Hindlimb muscle (tissue), 1 donor: ENCODE measurements at places on chromosomes 5 and 9.

GRCh38 chr5:177402271-177403043 lies 2.0 kb upstream of the PFN3 start:
- DNase-seq, result no peak

GRCh38 chr5:72465601-72466563 lies 41.3 kb downstream of the ZNF366 start:
- no peak for DNase-seq

DNA sequence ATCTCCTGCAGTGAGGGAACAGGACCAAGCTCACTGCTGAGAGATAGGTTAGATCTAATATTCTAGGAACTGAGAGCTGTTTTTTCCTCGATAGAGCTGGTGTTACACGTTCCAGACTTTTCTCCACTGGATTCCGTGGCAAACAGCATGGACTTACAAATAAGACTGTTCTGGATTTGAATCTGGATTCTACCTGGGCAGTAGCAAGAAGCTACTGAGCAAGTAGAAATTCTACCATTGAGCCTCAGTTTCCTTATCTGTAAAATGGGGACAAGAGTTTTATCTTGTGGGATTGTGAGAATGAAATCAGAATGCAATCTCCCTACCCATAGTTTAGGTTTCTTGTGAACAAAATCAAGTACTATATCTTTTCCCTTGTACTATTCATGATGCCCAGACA lies 238.7 kb upstream of the TRIM32 start:
- DNase-seq, result no peak

DNA sequence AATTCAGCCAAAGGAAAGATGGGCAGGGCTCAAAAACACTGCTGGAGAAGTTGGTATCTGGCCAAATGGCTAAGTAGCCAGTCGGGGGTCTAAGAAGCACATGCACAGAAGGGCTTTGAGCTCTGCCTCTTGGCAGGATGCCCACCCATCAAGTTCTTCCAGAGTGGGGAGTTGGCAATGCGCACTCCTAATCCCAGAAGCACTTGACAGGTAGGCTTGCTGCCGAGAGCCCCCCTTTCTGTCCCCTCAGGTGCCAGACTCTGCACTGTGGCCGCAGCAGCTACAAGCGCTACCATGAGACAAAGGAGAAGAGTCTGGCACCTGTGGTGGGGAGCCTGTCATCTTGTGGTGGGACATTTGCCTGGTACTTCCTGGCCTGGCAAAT lies 252.9 kb upstream of the SLC24A2 start:
- no peak for DNase-seq

GRCh38 chr9:132487351-132487791 lies 77.4 kb downstream of the CFAP77 start:
- no peak for DNase-seq

DNA sequence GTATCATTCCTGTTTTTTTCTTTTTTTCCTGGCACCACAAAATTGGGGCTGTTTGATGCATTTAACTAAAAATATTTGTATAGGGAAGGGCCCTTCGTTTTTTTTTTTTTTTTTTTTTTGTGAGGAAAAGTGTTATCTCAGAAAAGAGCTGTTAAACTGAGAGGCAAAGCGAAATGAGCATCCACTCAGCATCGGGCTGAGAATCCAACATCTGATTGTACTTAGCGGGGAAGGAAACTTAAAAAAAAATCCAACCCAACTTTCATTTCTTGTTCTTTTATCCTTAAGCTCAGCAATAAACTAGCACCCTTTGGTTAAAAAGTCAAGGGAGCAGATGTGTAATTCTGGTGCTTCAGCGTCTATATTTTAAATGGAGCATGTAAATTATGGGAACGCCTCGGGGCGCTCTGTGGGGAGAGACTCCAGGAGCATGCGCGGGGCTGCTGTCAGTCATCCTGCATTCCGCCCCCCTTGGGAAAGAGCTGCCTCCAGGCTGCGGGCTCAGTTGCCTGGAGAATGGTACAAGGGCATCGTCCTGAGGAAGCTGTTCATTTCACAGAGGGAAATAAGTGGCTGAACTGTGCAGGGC lies 33.3 kb downstream of the DMRT2 start:
- peak; percentile 60 for DNase-seq

DNA sequence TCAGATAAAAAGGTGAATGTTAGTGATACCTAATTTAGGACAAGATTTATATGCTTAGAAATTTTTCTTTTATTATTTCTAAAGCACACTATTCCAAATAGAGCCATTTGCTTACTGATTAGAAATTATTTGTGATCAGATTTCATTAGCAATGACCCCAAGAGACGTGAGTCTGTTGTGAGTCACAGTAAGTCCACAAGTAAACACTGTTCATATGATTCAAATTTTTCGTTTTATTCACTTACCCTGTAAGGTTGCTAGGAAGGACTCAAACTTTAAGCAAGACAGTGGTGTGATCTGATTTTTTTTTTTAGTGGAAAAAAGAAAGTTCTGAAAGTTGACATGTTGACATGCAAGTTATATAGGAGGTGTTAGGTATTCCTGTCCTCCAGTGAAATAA lies 1.2 kb downstream of the CARD6 start:
- DNase-seq, result no peak

GRCh38 chr9:99690573-99690972 lies 131.1 kb upstream of the NR4A3 start:
- no peak for DNase-seq

- DNase-seq, result no peak
Measured at GRCh38 chr9:130427326-130427725, 17.4 kb upstream of the ASS1 start.

DNA sequence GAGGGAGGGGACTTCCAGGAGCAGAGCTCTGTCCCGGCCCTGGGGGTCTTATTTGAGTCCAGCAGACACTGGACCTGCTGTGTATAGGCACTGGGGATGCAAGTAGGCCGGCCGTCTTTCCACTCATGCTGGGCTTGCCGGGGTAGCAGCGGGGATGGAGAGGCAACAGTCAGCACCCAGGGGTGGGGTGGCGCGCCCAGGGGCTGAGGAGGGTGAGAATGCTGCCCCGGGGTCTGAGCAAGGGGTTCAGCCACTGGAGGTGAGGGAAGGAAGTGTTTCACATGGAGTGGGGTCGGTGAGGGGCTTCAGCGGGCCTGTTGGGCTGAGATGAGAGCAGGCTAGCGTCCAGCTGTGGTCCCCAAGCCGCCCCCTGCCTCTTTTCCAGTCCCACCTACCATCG lies 88.8 kb downstream of the HMCN2 start:
- DNase-seq, result no peak

- no peak for DNase-seq
Measured at GRCh38 chr5:135602882-135603721, 24.3 kb upstream of the CXCL14 start.

DNA sequence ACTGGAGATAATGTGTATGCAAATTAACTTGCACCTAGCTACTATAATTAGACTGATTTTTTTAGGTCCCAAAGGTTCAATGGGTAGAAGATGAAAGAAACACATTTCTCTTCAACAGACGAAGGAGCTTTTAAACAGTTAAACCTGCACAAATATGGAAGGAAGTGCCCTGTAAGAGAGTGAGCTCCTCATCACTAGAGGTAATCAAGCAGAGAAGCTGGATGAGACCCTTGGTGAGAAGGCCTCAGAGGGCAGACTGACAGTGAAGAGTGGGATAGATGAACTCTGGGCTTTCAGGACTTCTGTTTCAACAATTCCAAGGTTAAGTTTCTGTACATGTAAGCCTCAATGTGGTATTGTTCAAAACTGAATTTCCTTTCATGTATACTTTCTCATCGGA lies 23.2 kb downstream of the PTPN3 start:
- no peak for DNase-seq

DNA sequence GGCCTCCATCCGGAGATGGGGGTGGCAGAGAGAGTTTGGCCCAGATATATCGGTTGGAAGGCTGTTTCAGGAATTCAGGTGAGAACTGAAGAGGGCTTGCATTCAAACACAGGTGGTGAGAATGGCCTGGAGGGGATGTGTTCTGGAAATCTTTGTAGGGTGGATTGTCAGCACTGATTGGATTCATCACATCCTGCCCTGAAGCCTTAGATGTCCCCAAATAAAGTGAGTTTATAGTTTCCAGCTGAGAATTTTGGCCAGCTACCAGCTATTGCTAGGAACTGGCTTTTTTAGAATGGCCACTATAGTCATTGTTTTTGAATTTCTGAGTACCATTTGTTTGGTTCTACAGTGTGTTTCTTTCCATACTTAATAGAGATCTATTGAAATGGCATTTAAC lies 46.1 kb upstream of the ANKH start:
- DNase-seq, result no peak

- DNase-seq, result no peak
Measured at GRCh38 chr5:74916831-74917710, 50.9 kb upstream of the FAM169A start.

GRCh38 chr5:32027093-32027716 lies 146.9 kb downstream of the GOLPH3 start:
- no peak for DNase-seq

DNA sequence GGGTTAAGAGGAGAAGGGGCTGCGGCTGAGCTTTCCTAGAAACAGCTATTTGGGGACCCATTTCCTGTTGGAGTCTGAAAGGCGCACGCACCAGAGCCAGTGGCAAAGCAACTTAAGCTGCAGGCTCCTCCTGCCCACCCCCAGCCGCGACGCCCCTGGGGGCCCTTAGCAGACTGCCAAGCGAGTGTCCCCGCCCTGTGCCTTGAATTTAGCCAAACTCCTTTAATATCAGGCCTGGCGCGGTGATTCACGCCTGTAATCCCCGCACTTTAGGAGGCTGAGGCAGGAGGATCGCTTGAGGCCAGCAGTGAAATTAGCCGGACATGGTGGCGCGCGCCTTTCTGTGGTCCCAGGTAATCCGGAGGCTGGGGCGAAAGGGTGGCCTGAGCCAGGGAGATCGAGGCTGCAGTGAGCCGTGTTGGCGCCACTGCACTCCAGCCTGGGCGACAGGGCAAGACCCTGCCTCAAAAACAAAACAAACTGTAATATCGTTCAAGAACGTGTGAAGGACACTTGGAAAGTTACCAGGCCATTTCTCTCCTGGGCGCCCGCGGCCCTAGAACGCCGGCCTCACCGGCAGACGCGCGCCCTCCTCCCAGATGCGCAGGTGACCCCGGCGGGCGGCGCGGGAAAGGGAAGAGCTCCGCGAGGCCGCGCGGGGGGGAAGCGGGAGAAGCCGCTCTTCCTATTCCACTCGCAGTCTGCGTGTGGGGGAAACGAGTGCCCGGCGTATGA lies 1.0 kb upstream of the F2R start:
- DNase-seq, result no peak

GRCh38 chr9:132679946-132680625 lies 9.8 kb downstream of the GTF3C4 start:
- DNase-seq, result no peak

DNA sequence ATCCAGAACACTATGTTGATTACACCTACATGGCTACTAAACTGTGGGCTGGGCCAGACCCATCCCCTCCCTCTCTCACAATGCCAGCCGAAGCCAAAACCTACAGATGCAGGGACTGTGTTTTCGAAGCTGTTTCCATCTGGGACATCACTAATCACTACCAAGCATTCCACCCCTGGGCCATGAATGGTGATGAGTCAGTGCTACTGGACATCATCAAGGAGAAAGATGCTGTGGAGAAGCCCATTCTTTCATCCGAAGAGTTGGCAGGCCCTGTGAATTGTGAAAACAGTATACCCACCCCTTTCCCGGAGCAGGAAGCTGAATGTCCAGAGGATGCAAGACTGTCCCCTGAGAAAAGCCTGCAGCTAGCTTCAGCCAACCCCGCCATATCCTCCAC lies 65.0 kb downstream of the ZNF462 start:
- no peak for DNase-seq

DNA sequence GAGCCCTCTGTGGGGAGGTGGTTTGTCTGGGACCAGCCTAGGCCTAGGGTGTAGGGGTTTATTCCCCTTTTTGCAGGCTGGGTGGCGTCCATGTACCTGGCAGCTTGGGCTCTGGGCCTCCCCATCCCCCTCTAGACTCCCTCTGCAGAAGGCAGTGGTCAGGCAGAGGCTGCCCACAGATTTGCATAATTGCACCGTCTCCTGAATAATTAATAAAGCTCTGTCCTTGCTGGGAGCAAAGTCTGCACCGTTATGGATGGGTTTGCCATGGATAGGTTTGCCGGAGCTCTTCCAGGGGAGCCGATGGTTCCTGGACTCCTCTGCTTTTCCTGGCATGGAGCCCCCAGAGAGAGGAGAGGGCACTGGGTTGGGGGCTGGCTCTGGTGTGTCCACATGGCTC lies 60.4 kb downstream of the DAB2IP start:
- no peak for DNase-seq

GRCh38 chr5:27083449-27084415 lies 45.3 kb upstream of the CDH9 start:
- peak; percentile 46 for DNase-seq

- DNase-seq, result no peak
Measured at GRCh38 chr5:149151717-149152116, 10.4 kb downstream of the ABLIM3 start.

DNA sequence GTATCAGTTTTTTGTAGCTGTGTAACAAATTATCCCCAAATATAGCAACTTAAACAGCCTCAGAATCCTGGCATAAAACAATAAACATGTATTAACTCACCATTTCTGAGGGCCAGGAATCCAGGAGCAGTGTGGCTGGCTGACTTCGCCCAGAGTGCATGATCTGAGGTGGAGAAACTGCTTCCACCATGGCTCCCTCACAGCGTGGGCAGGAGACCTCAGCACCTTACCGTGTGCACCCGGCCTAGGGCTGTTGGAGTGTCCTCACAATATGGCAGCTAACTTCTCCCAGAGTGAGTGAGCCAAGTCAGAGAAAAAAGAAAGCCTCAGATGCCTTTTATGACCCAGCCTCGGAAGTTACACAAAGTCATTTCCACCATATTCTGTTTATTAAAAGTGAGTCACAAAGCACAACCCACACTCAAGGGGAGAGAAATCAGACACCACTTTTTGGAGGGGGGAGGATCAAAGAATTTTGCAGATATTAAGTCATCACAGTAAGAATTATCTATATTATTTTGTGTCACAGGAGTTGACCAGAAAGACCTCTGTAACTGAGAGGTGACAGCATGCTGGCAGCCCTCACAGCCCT lies 59.6 kb downstream of the TSTD2 start:
- no peak for DNase-seq

DNA sequence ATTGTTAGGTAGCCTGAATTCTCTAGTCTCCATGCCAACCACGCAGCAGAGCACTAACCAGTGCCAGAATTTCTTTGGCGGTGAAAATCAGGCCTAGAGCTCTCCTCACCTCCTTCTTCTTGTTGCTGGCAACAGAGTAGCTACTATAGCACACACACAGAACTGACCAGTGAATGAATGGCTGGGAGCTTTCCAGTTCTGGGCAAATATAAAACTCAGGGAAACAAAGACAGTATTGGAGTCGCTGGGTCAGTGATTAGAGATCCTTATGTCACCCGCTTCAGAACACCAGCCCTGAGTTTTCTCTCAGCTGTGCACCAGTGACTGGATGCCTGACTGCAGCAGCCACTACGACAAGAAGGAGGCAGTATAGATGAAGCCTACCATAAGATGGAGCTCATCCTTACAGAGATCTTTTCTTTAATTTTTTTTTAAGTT lies 26.9 kb upstream of the FEM1C start:
- peak; percentile 9 for DNase-seq

- DNase-seq, result no peak
Measured at GRCh38 chr5:156482818-156483217, 155.9 kb downstream of the SGCD start.

DNA sequence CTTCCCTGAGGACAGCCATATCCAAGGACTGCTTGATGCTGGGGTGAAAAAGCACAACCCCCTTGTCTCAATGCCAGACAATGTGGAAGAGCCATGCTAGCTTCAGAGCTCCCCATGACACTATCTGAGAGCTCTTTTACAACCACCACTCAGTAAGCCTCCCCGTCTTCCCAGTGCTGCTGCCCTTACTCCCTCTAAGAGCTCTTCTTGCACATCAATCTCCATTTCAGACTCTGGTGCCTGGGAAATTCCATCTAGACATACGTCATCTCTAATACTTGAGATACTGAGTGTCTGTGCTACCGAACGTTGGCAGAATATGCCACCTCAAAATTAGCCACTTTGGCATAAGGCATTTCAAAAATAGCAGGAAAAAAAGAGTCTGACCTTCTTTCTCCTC lies 94.5 kb downstream of the EDIL3 start:
- DNase-seq, result no peak
